ENCODE measurements at places on chromosomes 12 and 14.

DNA sequence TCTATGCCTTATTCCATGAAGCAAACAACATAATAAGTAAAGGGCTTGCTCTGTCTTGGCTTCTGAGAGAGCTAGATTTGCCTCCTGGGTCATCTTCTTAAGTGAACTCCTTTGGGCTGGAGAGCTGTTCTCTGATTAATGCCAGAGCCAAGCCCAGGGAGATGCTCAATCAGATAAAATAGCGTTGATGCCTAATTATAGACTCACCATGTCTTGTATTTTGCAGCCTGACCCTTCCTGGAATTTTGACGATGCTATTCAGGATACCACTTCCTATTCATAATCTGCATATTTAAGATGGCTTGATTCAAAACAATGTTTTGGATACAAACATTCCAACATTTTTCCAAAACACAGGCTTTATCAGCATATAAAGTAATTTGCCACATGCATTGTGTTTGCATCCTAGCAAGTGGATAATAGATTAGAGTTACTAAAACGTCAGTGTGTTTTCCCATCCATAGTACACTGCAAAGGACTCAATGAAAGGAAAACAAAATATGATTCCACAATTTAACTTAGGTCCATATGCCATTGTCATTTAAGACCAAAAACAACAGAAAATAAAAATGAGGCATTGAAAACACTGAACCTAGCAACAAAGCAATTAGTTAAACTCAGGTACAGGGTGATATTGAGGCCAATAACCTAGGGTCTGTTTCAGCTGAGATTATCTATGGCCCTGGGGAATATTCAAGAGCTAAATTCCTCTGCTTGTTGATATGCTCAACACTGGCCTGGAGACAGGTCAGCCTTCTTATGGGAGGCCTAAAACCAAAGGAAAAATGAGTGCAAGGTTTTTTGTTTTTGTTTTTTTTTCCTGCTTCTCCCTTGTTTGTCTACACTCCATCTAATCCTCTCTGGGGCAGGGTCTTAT is 184.2 kb upstream of the FOXN3 start:
- DNase-seq, result no peak

GRCh38 chr14:58749066-58749669 is 111.4 kb downstream of the DACT1 start:
- no peak for DNase-seq

DNA sequence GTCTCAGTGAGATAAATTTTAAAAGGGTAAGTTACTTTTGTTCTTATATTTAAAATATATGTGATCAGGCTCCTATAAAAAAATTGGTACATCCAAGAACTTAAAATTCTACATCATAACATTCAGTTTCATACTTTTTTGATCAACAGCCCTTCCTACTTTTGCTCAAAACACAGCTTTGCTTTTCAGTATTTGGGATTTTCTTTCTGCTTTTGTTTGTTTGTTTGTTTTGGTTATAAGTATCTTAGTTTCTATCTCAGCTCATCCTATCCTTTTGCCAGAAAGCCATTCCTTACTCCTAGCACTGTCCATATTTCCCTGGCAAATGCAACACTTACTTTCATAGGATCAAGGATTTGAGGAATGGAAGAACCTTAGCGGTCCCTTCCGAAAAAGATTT is 4.7 kb upstream of the PCED1B start:
- no peak for DNase-seq

DNA sequence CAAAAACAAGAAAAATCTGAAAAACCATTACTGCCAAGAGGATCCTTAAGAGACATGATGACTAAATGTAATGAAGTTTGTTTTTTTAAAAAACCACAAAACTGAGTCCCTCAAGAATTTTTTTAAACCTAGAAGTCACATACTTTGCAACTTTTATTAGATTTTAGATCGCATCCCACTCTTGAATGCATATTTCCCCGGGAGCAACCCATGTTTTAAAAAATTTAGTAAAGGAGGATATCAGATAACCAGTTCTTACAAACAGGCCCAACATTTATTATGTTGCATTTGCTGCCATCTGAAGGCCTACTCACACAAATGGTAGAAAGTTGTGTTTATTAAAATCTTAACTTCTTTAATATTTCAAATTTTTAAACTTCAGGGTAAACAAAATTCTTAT is 44.3 kb upstream of the CCT2 start:
- no peak for DNase-seq

GRCh38 chr12:109631302-109631701 is 57.7 kb downstream of the MVK start:
- DNase-seq, result no peak

DNA sequence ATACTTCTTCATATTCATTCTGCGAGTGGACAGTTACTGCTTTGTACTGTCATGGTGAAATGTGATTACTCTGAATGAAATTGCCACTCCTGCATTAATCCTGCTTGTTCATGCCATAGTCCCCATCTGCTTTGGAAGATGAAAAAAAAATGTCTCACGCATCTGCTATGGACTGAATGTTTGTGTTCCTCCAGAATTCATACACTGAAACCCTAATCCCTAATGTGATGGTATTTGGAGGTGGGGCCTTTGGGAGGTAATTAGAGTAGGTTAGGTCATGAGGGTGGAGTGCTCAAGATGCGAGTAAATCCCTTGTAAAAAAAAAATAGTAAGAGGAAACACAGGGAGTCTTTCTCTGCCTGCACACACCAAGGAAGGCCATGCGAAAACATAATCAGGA is 427.2 kb downstream of the TMTC2 start:
- no peak for DNase-seq

DNA sequence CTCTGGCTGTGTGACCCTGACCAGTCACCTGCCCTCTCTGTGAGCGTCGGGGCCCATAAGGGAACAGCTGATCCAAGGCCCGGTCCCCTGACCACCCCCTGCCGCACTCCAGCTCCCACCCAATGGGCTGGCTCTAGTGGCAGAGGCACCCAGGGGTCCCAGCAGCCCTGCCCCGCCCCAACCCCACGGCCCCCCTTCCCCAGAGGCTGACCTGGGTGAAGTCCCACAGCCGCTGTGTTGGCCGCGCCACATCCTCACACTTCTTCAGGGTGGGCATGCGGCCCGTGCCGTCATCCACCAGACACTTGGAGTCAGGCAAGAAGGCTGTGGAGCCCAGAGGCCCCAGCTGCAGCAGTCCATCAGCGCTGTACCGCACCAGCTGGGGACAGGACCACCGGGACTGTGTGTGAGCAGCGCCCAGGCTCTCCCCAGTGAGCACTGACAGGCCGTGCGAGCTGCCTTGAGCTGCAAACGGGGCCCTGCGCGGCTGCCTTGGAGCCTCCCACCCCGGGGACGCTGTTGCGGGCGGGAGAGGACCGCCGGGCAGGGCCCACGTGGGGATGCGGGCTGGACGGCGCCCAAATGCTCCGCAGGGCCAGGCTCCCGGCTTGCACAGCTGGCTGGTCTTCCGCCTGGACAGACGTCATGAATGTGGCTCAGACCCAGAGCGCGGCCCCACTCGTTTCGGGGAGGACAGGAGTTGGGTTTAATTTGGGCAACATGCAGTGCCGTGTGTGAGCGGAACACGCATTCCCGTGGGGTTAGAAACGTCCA is 53.5 kb downstream of the NOC4L start:
- no peak for DNase-seq

GRCh38 chr12:12562016-12562483 is 613 bp downstream of the DUSP16 start:
- DNase-seq, result no peak

- DNase-seq, result no peak
Observed at GRCh38 chr14:98198385-98198784, 1073.6 kb downstream of the BCL11B start.

DNA sequence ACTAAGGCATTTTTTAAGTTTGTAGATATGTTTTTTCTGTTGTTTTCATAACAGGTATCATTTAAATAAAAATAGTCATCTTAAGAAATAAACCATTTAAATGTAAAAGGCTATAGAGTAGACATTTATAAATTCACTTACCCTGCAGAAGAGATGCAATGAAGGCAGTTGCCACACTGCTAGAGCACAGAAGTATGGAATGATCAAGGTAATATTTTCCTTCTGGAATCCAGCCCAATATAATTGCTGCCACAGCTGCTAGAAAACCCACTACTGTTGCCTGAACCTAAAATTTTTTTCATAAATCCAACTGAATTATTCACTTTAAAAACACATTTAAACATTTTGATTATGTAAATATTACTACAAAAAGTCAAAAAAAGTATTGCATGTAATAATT is 69.2 kb downstream of the SLC41A2 start:
- no peak for DNase-seq

- DNase-seq, result no peak
Observed at GRCh38 chr12:25675808-25676207, 122.7 kb upstream of the LMNTD1 start.

- DNase-seq, result no peak
Observed at GRCh38 chr14:36519431-36520321, at the start of gene NKX2-1. Gene NKX2-1, minus strand, starts transcription at chr14:36520232. Its CDS starts 103 bp downstream, at chr14:36520129.

DNA sequence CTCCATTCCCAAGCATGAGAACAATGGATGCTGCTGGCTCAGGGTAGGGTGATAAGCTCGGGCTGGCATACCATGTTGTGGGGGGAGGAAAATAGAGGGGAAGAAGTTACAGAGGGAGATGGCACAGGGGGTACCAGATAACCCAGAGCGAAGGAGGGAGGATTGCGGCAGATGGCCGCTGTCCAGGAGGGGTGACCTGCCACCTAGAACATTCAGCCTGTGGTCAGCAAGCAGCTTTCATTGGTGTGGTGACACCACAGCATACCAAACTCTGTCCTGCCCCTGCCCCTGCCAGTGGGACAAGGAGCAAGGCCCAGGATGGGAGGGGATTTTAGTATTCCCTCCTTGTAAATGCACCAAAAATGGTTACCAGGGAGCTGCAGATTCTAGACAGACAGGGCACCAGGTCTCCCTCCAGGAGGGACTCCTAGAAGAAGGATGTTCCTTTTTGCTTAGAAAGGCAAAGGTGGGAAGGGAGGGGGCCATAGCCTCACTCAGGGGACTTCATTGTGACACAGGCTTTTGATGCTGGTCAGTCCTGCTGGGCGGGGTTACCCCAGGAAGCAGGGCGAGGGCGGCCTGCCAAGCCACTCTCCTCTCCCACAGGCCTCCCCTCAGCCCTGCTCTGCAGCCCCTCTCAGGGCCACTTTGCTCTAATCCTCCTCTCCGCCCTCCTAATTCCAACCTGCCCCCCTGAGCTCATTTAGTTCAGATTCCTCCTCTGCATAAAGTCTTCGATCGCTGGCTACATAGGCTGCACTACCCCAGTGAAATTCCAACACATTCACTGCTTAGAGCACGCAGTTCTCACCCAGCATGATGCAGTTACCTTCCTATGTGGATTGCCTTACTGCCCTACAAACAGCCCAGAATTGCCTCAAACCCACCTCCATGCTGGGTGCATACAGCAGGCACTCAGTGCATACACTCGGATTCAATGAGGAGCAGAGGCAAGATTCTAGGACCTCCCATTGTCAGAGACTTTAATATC is 36.0 kb upstream of the PLEKHG6 start:
- DNase-seq, result no peak

DNA sequence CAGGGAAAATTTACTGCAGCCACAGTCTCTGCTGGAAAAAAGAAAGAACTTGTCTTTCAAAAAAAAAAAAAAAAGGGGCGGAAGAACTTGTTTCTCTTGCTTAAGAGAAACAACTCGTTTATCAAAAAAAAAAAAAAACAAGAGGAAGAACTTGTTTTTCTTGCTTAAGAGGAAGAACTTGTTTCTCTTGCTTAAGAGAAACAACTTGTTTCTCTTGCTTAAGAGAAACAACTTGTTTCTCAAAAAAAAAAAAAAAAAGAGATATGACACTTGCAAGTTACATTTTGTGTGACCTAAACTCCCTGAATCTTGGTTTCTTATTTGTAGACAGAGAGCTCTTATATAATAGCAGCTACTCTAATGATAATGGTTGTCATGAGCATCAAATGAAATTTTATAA is 44.7 kb upstream of the USP15 start:
- DNase-seq, result no peak

- DNase-seq, result no peak
Observed at GRCh38 chr14:61885203-61885961, 123.2 kb downstream of the SNAPC1 start.

DNA sequence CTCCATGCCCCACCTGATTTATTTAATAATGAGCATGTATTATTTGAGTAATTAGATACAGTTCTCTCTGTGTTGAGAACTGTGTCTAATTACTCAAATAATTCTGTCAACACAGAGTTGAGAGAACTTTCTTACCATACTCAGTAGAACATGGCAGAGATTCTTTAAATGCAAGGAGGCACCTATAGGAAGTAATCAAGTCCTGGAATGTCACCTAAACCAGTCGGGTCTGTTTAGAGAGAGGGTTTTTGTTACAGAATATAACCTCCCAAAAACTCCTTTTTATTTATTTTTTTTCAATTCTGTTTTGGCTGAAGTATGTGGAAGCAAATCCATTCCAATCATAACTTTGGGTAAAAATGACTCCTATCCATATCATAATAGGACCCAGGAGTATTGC is 37.5 kb upstream of the CIT start:
- no peak for DNase-seq

- peak; percentile 92 for DNase-seq
Observed at GRCh38 chr14:101595887-101596721, 34.8 kb downstream of the DIO3 start.

DNA sequence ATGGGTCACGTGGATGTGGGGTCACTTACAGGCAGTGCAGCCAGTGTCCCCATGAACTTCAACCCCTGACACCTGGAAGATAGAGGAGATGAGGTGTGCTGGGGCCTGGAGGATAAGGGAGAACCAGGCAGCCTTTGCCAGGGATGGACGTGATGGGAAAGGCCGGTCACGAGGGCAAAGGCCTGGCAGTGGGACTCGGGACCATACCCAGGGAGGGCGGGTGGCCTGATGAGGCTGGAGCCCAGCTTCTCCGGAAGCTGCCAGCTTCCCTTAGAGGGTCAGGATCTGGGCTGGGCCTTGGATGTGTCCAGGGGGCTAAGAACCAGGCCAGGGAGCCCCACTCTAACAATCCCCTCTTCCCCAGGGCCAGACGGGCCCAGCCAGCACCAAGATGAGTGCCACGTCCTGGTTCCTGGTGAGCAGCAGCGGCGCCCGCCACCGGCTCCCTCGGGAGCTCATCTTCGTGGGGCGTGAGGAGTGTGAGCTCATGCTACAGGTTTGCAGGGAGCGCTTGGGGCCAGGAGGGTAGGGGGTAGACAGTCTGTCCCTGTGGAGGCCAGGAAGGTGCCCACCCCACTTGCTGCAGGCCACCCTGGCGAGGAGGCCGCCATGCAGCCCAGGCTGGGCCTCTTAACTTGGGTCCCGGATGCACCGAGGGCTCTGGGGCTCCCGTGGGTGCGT is 3.1 kb downstream of the CEP170B start:
- DNase-seq, result no peak

- DNase-seq, result no peak
Observed at GRCh38 chr14:92325835-92326234, 2.9 kb downstream of the SLC24A4 start.
